Endodermal cell (in vitro differentiated cells): ENCODE measurements at places on chromosomes 1 and 21.

DNA sequence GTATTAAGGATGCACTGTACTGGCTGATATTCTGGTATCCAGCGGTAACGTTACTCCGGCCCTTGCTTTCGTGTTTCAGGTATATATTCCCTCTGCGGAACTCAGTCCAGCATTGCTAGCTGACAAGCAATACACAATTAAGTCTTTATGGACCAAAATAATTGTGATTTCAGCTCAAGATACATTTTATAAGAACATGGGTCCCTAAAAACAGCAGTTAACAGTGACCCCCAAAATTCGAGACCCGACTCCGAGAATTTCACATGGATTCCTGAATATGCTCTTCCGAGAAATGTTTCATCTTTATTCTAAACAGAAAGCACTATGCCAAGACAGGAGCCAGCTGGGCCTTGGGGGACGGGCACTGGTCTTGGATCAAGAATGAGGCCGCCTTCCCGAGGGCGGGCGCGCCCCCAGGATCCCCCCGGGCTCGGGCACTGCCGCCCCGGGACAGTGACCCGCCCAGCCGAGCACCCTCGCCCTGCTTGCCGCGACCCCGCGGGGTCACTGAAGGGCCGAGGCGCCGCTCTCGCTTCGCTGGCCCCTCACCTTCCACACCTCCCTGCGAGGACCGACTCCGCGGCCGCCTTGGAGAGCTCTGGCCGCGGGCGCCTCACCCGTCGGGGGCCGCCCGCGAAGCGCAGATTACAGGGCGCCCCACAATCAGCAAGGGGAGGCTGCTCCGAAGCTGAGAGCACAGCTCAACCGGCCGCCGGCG lies 610 bp downstream of the SCYL3 start:
- no peak for DNase-seq

DNA sequence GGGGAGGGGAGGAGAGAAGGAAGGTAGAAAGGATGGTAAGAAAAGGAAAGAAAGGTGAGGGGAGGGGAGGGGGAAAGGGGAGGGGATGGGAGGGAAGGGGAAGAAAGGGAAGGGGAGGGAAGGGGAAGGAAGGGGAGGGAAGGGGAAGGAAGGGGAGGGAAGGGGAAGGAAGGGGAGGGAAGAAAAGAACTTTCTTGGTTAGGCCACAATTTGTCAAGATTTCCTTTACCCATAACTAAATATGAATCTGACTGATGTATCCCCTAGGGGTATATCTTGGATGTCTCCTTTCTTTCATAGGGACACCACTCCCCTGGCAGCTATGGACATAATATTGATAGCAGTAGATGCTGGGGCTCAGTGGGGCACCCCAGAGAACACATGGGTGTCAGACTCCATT lies 54.4 kb upstream of the PRELP start:
- peak; percentile 3 for DNase-seq

- no peak for DNase-seq
Observed at GRCh38 chr1:57101209-57101608, 135.4 kb upstream of the C8B start.

DNA sequence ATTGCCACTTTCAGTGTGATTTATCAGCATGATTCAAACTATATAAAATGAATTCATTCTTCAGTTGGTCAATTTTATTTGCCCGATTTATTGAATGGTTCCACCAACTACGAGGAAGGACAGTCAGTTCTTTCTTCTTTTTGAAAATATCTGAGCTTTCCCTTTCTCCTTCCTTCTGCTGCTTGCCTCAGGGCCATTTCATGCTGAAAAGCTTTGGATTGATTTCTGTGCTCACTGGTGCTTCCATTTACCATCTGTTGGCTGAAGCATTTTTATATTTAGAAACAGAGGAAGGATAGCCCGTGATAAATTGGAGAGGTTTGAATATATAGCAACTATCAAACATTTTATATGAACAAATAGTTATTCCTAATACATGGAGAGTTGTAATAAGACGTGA lies 68.9 kb upstream of the ADAMTS5 start:
- DNase-seq: no peak

GRCh38 chr1:201916649-201917249 lies 28.1 kb downstream of the SHISA4 start:
- DNase-seq: no peak
